Panc1 (cell line): ENCODE measurements at places on chromosomes 1 and 21.

DNA sequence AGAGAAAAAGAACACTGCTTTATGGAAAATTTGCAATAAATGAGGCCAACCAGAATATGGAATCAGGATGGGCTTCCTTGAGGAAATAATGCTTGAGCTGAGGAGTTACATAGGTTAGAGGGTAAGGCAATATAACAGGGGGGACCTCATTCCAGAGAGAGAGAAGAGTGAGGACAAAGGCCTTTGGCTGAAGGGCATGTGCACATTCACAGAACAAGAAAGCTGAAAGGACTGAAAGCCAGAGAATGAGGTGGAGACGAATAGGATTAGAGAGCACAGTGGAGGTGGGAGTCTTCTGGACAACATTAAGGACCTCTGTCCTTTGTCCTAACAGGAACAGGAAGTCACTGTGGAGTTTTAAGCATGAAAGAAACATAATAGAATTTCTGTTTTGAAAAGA is 60.7 kb upstream of the MROH9 start:
- no peak for DNase-seq

DNA sequence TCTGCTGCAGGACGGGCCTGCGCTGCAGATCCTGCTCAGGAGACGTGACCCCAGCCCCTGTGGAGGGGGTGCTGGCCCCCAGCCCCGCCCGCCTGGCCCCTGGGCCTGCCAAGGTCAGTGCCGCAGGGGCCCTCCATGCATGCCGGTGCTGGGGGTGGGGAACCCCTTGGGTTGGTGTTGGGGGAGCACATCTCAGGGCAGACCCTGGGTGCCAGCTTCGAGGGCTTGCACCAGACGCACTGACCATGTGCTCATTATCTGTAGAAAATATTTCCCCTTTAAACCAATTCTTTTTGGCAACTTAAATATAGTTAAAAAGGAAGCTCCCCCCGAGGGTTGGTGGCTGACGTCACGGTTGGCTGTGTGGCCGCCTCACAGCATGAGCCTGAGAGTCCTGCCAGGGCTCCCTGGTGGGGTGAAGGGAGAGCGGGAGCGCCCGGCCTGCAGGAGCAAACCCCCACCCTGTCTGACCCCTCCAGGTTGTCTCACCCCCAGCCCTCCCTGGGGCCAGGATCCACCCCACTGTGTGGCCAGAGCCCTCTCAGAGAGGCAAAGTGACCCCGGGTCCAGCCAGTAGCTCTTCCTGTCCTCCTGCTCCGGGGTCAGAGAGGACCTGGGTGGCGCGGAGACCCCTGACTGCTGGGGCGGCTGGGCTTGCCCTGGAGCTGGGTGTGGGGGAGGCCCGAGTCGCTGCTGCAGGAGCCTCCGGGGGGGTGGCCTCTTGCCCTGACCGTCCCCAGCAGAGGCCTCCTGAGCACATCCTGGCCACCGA is 5.3 kb upstream of the PFKL start:
- DNase-seq: no peak

GRCh38 chr1:22821027-22821426 is 110.4 kb downstream of the EPHB2 start:
- no peak for DNase-seq

GRCh38 chr21:29349702-29350101 is 51.0 kb downstream of the BACH1 start:
- no peak for DNase-seq

DNA sequence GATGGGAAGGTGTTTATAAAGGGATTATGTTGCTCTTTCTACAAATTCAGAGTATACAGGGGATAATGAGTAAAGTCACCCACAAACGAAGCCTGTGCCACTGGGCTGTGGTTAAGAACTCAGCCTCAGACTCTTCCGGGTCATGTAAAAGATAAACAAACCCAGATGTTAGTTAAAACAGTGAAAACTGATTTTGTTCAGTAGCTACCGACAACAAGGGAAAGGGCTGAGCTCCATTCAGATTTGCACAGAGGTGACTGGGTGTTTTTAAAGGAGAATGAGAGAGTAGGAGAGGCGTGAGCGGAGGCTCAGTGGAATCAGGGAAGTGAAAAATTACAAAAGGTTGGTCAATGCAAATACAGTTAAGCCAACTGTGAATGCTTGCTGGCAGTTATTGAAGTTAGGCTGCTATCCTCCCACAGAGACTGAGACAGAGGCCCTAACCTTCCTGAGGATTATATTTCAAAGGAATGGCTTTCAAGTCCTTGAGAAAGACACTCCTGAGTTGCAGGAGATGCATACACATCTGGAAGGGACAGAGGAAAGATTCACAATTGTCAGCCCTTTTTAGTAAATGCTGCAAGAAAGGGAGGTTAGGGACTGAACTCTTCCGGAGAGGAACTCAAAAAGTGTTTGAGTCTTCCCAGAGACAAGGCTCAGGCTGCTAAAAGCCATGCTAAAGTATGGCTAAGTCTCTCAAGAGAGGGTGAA is 29.9 kb upstream of the SAMD13 start:
- no peak for DNase-seq

DNA sequence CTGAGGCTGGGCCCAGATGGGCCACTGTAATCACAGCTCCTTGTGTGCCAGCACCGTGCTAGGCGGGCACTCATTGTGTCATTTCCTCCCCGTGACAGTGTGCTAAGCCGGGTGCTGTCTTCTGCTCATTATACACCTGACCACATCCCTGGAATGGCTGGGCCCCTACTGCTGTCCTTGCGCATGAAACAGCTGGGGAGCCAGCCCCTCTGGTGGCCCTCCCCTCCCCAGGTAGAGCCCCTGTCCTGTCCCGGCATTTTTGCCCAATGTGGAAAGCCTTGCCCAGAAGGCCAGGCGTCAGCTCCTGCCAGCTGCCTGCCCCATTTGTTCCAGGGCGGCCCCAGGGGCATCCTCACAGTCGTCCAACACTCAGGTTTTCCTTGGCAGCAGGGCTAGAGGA is 107.4 kb upstream of the CASZ1 start:
- DNase-seq: no peak

GRCh38 chr21:39119891-39120290 is 63.4 kb downstream of the PSMG1 start:
- DNase-seq: no peak

DNA sequence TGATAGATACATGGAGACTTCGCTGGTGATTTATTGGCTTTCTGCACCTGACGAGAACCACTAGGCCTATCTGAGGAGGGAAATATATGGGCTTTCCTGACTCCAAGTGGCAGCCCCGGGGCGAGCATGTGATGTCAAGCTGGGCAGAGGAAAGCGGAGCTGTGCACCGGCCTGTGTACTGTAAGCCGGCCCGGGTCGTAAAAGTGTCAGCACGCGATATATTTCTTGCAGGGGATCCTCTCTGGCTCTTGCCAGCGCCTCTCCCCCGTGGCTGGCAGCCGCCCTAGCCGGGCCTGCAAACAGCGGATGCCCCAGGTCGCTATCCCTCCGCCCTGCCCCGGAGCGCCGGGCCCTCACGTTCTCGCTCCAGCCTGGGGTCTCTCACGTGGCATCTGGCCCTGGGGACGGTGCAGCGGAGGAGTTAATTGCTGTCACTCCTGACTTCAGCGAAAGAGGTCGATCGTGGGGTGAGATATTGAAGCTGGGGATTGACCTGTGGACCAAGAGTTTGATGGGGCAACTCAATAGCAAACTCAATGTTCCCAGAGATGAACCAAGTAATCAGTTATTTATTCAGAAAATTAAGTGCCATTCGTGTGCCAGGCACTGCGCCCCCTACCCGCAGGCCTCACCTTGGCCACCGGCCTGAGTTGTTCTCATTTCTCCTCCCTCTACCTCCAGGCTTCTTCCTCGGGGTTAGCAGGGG is 41.0 kb upstream of the HAO2 start:
- no peak for DNase-seq

DNA sequence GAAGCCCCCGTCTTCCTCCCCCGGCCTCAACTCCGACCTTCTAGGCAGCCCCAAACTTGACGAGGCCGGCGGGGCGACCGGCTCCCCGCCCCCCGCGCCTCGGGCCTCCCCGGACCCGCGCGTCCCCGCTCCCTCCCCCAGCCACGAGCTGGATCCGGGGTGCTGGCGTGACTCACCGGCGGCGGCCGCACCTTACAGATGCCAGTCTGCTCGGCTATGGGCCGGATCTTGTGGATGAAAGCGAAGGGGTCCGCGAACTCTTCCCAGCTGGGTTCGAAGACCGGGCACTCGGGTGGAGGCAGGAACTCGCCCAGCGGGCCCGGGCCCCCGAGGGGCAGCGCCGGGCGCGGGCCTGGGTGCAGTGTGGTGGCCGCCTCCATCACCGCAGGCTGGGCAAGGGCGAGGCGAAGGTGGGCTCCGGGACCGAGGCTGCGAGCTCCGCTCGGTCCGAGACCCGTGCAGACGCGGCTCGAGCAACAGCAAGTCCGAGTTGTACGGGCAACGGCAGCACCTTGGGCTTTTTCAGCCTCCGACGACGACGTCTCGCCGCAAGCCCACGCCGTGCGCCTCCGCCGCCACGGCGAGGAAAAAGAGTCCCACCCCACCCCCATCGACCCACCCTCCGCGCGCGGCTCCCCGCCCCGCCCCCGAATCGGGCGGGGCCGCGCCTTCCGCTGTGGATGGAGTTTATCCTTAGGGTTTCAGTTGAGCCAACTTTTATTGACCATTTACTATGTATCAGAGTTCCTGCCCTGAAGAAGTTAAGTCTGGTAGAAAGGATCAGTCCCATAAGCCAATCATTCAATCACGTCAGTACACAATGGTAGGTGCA is at the start of gene KDM5B:
TSS of gene KDM5B (minus strand) at position 496 of the 832 bp plus-strand sequence. CDS start at position 380, 116 bp downstream.
- DNase-seq: peak; percentile 45

GRCh38 chr1:11590395-11590794 is 63.8 kb downstream of the FBXO2 start:
- DNase-seq: no peak

DNA sequence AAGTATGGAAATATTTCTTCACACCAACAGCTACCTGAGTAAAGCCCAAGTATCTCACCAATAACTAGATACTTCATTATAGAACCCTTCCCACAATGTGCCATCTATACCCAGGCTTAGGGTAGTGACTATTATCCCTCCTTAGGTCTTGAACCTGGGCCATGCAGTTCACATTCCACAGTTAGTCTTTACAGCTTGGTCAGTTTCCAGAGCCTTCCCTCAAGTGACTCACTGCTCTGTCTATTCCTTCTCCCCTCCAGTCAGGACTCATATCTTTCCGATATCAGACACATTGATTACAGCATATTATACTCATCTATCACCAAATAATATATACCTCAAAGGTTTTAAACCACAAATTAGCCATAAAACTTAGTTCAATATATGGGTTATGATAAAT is 23.6 kb downstream of the VAMP4 start:
- no peak for DNase-seq

DNA sequence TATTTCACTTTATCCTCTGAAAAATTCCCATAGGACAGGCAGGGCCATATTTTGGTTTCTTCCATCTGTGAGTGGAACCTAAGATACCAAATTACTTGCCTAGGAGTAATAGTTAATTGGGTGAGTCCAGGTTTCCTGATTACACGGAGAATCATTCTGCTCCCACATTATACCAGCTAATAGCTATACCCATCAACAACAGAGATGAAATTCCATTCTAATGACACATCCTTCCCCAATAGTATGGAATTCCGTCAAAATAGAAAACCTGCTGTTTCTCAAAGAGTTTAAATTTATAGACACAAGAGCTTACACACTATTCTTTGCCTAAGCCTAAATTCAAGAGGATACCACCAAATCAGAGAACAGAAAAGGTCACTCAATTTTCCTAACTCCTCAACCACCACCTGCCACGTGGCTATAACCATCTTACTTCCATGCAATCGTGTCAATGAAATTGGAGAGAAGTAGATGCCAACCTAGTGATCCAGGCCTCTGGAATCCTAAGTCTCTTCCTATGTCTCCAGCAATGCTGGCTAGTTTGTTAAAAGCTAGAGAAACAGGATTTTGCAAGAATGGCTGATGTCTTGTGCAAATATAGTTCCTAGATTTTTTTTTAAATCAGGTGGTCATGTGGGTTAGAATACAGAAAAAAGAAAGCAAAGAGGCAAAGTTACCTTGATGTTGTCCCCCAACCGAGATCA is 6.2 kb downstream of the PPT1 start:
- DNase-seq: no peak

GRCh38 chr1:47418681-47419325 is 2.7 kb downstream of the FOXE3 start:
- DNase-seq: no peak

- DNase-seq: no peak
Observed at GRCh38 chr1:33097137-33097611, 16.2 kb downstream of the AZIN2 start.

- no peak for DNase-seq
Observed at GRCh38 chr21:44082648-44083440, 24.4 kb upstream of the PWP2 start.

- DNase-seq: no peak
Observed at GRCh38 chr1:206715552-206716158, 30.9 kb downstream of the MAPKAPK2 start.

DNA sequence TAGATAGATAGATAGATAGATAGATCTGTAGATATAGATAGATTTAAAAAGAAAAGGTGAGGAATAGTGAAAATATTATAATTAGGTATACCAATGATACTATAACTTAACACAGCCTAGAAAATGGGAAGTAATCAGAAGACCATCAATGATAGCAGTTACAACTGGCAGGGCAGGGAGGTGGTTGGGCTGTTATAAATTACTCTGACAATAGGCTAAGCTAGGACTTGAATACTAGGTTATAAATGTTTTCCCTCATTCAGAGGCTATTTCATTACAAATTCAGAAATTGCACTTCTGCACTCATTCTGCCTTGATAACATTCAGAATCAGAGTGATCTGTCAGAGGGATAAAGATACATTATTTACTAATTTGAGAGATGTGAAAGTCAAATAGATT is 273.4 kb upstream of the PLD5 start:
- DNase-seq: no peak

DNA sequence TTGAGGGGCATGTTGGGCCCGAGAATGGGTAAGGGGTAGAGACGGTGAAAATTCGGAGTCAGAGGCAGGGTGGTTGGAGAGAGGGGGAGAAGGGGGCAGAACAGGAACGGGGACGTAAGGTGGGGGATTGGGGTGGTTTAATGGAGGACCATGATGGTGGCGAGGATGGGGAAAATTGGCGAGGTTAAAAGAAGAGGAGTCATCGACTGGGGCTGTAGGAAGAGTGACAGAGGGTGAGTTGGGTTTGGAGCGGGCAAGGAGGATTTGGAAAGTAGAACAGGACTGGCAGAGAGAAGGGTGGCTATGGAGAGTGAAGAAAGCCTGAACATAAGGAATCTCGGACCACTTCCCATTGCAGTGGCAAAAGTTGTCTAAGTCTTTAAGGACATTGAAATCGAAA is 10.8 kb upstream of the ZBTB48 start:
- DNase-seq: no peak

GRCh38 chr1:168893359-168893801 is 164.4 kb upstream of the DPT start:
- no peak for DNase-seq

DNA sequence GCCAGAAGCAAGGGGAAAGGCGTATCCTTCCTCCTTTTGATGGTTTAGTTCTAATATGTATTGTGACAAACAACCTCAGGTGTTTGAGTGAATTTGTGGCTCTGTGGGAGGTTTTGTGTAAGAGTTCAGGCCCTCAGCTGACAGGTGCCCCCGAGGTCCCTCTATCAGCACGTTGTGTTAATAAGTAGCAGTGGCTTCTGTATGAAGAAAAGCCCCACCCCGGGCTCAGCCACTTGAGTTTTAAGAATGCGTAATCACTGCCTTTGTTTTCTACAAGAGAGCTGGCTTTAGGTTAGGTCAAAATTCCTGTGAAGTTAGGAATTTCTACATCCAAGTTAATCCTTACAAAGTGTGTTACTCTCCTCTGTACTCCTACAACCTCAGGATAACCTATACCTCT is 92.4 kb upstream of the PGBD5 start:
- DNase-seq: no peak
